ENCODE measurements at places on chromosomes 12 and 14.

DNA sequence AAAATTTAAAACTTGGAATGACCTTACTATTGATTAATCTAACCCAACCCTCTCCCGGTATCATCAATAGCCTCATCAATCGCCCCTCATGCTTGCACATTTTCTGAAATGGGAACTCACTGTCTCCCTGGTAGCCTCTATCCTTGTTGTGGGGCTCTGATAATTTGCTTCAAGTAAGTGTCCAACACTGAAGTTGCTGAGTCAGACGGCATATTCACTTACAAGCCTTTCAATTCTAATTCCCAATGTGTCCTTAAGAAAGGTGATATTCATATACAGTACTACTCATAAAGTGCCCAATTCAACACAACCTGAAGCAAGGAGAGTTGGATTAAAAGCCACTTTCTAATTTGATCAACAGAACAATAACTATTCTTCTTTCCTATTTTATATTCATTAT is 1146.1 kb upstream of the TMEM132C start:
- DNase-seq: no peak

DNA sequence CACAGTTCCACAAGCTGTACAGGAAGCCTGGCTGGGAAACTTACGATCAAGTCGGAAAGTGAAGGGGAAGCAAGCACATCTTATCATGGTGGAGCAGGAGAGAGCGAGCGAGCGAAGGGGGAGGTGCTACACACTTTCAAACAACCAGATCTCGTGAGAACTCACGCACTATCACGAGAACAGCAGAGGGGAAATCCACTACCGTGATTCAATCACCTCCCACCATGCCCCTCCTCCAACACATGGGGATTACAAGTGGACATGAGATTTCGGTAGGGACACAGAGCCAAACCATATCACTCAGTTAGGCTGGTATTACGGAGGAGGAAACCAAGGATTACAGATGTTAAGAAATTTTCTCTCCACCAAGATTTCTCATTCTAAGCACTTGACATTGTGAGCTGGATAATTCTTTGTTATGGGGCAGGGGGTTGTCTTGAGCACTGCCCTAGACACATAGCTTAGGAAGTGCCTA is 262.0 kb upstream of the G2E3 start:
- no peak for DNase-seq

GRCh38 chr14:50008562-50008961 is 107.8 kb downstream of the VCPKMT start:
- no peak for DNase-seq

GRCh38 chr12:26869104-26869494 is 36.1 kb upstream of the ITPR2 start:
- DNase-seq: no peak

- DNase-seq: no peak
Observed at GRCh38 chr12:31574803-31575575, 15.9 kb downstream of the DENND5B start.

DNA sequence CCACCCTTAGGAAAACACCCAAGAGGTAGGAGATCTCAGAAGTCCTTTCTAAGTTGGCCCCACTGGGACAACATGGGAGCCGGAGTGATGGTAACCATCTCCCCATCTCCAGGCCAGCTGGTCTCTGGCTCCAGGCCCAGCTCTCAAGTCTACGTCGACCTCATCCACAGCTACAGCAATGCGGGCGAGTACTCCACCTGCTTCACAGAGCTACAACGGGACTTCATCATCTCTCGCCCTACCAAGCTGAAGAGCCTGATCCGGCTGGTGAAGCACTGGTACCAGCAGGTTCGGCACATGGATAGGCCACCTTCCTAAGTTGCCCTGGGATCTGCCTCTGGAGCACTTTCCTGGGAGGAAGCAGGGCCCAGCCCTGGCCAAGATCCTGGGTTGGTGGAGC is 11.0 kb upstream of the OAS2 start:
- DNase-seq: no peak

DNA sequence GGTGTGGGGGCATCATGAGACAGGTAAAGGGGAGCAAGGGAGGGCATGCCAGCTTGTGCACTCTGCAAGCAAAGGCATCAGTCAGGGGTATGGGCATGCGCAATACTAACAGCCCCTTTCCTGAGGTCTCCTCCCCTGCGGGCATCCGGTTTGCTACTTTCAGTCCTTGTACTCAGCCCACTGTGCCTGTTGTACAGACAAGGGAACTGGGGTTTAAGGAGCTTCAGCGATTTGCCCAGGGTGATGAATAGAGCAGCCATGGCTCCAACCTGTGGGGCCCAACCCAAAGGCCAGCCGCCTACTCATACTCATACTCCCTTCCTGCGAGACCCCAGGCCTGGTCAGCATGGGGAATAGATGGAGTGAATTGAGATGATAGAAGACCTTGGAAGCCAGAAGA is 66.7 kb downstream of the GALNT16 start:
- DNase-seq: no peak

DNA sequence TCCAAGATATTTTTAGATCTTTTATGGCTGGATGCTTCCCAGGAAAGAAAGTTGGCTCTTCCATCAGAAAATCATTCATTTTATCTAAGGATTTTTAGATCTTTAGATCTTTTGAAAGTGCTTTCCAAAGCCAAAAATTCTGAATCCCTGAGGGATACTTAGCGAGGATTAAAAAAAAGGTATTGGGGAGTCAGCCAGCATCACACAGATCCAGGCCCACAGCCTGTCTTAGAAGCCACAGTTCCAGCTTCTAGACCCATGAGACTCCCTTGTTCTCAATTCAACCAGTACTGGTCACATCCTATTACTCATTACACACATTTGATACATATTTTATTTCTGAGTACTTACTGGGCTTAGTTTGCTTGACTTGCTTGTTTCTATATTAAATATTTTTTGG is 49.9 kb downstream of the TSPAN8 start:
- no peak for DNase-seq

DNA sequence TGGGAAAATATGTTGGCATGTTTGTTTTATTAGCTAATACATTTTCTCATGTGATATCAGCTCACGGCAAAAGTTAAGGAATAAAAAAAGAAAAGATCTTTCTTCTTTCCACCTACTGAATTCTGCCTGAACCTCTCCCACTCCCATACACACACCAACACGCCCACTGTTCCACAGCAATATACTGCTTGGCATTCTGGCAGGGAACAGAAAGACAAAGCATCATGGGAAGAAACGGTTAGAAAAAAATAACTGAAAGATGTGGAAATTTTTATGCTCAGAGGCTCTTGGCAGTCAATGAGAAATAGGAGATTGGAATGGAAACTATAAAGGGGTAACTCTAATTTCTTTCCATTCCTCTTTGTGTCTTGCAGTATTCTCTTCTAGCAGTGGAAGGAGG is 268.5 kb downstream of the FOXG1 start:
- DNase-seq: no peak
